H54 (cell line): ENCODE measurements at places on chromosomes 1 and 21.

DNA sequence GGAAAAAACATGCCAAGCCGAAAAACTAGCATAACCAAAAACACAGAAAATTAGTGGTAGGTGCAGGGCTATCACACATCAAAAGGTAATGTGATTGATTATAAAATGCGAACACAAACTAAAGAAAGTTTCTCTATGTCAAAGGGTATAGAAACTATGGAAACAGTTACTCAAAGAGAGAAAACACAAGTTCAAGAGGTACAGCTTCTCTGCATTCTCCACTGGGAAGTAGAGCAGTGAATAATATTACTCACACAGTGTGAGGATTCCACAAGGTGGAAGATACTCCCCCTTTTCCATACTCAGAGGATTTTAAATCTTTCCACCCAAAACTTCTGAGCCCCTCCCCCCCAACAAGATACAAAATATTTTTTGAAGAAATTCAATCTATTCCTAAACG is 18.6 kb downstream of the AKT3 start:
- DNase-seq, result no peak

DNA sequence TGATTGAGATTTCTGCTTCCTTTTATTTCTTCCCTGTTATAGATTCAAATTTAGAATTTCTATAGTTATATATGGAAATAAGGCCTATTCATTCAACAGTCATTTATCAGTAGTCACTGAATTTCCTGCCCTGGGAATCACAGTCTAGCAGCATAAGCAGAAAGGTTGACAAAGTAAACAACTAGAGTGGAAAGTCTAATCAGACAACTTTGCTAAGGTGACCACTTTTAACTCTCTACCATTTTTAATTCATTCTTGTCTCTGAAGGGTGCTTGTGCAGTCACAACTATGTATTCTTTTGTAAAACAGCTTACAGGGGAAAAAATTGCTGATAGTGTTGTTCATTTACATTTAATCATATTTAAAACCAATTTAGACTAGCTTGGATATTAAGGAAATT is 66.1 kb upstream of the PLA2G4A start:
- no peak for DNase-seq

- DNase-seq, result no peak
Measured at GRCh38 chr1:154838461-154838860, 31.6 kb downstream of the KCNN3 start.

DNA sequence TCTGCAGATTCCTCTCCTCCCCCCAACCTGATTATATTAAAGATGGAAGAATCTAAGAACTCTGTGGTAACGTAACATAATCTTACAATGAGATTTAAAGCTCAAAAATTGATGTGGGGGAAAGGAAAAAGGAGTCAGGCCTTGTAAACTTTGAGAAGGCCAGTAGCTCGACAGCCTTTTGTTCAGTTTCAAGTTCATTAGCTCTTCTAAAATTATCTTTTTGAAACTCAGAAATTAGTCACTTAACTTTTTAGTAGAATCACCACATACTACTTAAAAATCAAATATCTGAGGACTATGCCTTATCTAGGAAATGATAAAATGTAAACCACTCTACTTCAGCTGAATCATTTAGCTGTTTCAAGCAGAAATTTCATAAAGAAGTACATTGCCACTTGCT is 996.2 kb downstream of the AMY1C start:
- DNase-seq, result no peak

- peak; percentile 78 for DNase-seq
Measured at GRCh38 chr1:232385221-232385620, 244.7 kb downstream of the SIPA1L2 start.

GRCh38 chr1:232987046-232987773 is 36.8 kb downstream of the NTPCR start:
- DNase-seq, result no peak

DNA sequence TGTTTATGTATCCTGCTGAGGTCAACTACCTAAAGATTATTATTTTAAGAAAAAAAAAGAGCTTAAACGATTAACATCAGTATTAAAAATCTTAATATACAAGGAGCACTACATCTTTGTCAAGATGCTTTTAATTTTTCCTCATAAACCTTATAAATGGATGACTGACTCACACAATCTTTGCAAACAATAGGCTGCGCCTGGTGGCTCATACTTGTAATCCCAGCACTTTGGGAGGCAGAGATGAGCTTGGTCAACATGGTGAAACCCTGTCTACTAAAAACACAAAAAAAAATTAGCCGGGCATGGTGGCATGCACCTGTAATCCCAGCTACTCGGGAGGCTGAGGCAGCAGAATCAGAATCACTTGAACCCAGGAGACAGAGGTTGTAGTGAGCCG is 1.7 kb downstream of the KHDC4 start:
- no peak for DNase-seq

GRCh38 chr1:90763506-90763905 is 46.4 kb upstream of the BARHL2 start:
- DNase-seq, result no peak
